NCI-H446 treated with DMSO at 0.1 percent for 48 hours (cell line): ENCODE measurements at places on chromosomes 1 and 21.
A peak's percentile ranks its signal among the peaks of the same experiment; 100 is the strongest.

GRCh38 chr1:183567584-183567983, 22.7 kb downstream of the NCF2 start:
- DNase-seq = no peak

- no peak for DNase-seq
Observed at GRCh38 chr1:87305151-87305550, 23.5 kb upstream of the LMO4 start.

- no peak for DNase-seq
Observed at GRCh38 chr1:63886340-63886739, 112.5 kb downstream of the ROR1 start.

DNA sequence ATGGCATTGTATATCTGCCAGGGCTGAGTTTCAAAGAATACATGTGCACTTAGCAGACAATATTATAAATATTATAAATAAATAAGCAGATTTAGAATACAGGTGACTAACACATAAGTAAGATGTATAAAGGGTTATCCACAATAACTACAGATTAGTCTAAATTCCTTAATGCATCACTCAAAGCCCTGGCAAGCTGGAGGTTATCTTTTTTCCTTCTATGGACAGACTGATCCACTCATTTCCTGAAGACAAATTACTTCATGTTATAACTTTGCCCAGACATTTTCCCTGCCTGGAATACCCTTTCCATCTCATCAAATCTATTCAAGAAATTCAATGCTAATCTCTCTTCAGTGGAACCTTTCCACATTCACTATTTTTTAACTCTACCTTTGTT, 38.8 kb downstream of the LUZP1 start:
- DNase-seq = no peak

- DNase-seq = no peak
Observed at GRCh38 chr1:181643631-181644030, 160.3 kb downstream of the CACNA1E start.

- DNase-seq = no peak
Observed at GRCh38 chr1:96596226-96596922, 125.2 kb upstream of the PTBP2 start.

DNA sequence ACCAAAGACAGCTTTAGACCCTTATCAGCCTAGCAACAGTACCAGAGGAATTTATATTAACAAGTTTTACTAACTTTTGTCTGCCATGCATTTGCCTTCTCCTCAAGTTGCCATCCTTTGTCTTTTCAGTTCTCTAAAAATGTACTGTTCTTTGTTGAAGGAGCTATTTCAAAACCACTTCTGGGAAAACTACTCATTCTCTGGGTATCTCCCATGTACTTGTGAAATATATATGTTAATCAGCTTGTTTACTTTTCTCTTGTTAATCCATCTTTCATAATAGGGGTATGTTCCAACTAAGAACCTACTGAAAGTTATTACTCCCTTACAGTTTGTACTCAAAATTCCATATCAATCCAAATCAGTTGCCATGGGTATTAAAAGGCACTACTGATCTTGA, 16.3 kb downstream of the DPYD start:
- no peak for DNase-seq

DNA sequence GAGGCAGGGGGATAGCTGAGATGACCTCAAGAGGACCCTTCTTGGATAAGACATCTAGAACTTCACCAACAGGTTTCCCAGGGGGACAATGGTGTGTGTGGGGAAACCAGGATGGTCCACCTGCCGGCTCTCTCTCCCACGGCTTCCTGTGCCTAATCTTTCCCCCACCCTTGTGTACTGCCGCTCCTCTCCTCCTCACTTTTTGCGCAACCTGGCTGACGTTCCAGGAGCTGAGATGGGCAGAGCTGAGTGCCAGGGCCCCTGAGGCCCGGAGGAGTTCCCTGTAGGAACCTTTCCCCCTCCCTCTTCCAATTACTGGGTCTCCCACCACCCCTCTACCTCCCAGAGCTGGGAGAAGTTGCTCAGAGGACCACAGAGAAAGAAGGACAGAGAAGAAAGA, 6.9 kb downstream of the SLC26A9 start:
- no peak for DNase-seq

DNA sequence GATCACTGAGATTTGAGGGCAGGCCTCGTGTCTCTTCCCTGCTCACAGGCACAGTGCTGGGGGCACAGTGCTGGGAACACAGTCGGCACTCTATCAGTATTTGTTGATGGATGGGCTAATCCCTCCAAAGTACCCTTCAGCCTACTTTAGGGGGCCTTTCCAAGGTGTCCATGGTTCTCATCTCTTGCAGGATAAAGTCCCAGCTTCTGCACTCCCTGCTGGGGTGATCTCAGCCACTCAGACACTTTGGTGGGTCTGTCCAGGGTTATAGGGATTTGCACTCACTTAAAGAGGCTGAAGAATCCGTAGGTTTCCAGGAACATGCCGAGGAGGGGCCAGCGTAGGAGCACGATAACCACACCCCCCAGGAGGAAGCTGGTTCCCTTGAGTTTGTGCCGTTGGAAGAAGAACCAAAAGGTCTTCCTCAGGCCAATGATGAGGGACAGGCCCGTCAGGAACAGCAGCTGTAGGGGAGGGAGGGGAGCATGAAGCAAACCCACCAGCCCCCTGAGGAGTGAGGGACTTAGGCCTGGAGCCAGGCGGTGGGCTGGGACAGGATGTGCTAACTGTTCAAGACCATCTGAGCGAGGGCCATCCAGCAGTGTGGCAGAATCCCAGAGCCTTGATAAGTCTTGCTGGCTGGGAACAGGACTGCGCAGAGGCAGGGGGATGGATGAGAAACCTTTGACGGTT, 5.2 kb upstream of the KISS1 start:
- DNase-seq = no peak

GRCh38 chr1:2306151-2306978, 78.2 kb downstream of the SKI start:
- DNase-seq = no peak

DNA sequence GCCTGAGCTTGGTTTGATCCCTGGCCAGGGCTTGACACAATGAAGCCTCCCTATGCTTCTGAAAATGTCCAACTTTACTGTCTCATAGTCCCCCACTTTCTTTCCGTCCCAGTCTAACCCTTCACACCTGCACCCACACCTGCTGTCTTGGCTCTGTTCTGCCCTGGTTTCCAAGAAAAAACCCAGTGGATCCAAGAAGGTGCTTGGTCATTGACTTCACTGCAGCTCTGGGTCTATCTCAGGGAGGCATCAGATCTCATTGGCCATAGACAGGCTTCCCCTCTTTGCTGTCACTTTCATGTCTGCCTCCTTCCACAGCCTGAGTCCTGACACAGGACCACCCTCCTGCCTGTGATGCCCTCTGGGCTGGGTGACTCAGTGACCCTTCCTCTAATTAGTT, 37.8 kb upstream of the ETV3 start:
- no peak for DNase-seq

GRCh38 chr1:94093996-94094395, 27.0 kb downstream of the ABCA4 start:
- DNase-seq = no peak

DNA sequence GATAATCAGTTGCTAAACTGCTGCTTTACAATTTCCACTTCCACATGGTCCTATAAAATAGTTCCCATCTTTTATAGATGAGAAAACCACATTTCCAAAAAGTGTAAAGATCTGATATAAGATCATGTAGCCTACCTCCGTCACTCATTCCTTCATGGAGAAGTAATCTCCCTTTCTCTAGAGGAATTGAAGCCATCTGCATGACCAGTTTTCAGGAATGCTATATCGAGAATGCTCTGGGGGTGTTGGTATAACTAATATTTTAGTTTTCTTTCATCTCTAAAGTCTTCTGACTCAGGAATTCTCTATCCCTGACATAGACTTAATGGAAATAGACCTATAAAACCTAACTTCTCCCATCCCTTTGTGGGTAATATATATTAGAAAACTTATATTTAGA, 173.0 kb upstream of the UBE2U start:
- no peak for DNase-seq

DNA sequence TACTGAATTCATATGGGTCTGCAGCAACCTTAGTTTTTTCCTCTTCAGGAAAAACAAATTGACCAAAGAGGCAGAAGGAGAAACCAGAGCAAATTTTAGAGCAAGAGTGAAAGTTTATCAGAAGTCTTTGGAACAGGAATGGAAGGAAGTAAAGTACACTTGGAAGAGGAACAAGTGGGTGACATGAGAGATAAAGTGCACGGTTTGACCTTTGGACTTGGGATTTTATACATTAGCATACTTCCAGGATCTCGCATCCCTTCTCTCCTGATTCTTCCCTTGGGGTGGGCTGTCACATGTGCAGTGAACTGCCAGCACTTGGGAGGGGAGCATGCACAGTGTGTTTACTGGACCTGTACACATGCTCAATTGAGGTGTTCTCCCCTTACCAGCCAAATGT, 754.8 kb upstream of the ADAMTS5 start:
- no peak for DNase-seq

DNA sequence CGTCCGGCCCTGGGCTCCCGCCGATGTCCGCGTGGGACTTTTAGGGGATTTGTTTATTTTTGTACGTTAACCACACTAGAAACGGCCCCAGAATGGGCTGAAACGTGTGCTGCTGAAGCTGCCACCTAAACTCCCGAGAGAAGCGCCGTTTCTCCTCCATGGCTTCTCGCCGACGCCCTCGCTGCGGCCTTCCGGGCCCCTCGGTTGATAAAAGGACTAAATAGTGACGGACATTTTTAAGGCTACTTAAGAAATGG, 678 bp upstream of the PTTG1IP start:
- no peak for DNase-seq

DNA sequence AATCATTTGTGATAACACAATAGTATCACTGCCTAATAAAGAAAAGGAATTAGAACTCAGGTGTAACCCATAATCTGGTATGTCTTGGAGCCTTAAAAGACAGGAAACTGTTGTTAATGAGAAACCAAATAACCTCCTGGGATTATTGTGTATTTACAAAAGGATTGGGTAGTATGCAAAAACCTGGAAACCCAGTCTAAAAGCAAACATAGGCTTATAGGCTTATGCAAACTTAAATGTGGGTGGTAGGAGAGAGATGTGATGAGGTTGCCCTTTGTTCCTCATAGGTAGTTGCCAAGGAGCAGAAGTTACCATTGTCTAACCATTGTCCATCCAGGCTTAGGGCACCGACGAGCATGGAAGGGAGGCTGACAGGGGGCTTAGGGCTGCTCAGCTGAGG, 165.8 kb downstream of the AK5 start:
- DNase-seq = no peak

DNA sequence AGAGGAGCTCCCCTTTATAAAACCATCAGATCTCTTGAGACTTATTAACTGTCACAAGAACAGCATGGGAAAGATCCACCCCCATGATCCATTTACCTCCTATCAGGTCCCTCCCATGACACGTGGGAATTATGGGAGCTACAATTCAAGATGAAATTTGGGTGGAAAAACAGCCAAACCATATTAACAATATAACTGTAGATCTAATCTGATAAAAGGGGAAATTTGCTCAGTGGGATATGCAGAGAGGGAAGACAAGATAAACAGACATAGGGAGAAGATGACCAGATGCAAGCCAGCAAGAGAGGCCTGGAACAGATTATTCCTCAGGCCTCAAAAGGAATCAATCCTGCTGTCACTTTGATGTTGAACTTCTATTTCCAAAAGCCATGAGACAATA, 841.5 kb downstream of the LRRIQ3 start:
- no peak for DNase-seq

- DNase-seq = no peak
Observed at GRCh38 chr1:18008081-18008480, 99.5 kb upstream of the IGSF21 start.

DNA sequence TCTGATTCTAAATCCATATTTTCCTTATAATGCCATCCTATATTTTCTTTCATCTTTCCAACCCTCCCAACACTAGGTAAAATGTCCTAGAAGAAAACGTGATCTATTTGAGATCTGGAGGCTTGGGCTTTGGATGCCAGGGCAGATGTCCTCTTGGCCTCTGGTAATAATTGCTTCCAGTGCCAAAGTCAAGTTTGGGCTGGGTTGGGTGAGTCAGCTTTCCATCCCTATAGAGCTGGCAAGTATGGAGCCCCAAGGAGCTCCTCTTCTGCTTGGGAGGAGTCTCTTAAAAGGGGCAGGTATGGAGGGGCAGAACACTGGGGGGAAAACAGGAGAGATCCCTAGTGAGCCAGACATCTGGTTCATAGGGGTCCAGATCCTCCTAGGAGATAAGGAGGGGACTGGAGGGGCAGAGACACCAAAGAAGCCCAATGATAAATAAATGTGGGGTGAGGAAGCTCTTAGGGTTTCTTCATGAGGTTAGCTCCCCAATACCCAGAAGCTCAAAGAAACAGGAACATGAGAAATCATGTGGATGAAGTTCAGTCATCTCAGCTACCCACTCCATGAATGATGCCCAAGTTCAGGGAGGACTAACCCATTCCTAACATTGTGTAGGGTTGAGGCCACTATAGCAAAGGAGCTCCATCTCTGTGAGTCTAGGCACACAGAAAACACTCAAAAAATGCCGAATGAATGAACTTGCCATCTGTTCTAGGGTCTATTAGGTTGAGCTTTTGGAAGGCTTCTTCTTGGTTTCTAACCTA, 3.5 kb downstream of the C1orf116 start:
- DNase-seq = peak; percentile 41

DNA sequence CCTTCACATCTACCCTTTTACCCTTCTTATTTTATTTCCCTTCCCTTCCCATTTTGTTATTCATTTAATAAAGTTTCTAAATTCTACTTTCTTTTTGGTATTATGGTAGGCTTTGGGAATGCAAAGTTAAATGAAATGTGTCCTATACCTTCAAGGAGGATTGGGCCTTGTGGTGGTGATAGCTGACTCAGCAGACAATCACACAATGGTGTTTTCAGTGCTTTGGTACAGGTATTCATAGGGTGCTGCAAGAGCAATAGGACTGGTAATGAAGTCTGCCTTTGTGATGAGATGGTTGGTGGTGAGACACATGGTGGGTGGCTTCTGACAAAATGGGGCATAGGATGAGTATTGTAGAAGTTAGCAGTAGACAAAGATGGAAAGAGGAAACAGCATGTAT, 21.9 kb upstream of the SPAG17 start:
- no peak for DNase-seq

DNA sequence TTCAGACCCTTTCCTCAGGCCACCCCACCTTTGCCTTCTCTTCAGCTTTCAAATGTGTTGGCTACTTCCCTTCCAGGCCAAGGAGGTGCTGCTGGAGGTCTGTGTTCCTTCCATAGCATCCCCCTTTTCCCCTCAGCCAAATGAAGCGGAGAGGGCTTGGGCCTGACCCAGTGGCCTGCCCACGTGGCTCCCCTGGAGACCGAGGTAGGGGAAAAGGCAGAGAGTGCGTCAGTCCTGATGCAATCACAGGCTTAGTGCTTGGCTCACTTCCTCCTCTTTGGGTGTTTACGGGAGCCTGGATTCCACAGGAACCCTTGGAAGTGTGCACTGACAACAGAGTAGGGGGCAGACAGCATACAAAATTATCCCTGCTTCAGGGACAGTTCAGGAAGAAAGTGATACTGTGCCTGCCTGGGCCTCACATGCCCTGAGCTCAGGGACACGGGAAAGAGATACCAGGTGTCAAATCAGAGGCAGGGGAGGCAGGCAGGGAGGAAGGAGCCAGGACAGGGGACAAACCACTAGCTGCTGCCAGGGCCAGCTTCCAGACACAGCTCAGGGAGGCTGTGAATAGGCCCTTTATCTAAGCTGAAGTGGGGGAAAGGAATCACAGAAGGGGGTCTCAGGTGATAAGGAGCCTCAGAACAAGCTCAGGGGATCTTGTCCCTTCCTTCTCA, 16.6 kb upstream of the PTP4A2 start:
- no peak for DNase-seq
